ENCODE measurements at places on chromosomes 2 and 18.

DNA sequence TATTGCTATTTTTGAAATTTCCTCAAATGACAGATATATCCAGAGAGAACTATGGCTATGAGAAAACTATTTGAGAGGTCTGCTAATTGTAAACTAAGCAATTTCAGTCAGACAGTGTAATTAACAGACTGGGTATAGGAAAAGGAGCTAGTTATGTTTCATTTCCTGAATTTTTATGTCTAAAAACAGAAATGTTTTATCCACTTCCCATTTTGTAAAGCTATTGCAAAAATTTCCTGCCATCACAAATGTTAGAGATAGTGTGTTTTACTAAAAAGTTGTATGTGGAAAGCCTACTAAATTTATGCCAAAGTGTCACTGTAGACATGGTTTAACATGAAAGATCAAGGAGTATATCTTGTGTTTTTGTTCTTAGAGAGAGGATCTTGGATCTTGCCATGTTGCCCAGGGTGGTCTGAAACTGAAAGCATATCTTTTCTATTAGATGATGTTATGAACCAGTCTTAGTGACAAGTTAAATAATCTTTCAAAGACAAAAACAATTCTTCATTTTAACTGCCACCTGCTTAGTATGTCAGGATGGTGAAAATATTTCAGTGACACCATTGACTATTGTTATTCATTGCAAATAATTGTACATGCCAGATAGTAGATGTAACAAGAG lies 40.5 kb upstream of the ITPRID2 start:
- no peak for DNase-seq

DNA sequence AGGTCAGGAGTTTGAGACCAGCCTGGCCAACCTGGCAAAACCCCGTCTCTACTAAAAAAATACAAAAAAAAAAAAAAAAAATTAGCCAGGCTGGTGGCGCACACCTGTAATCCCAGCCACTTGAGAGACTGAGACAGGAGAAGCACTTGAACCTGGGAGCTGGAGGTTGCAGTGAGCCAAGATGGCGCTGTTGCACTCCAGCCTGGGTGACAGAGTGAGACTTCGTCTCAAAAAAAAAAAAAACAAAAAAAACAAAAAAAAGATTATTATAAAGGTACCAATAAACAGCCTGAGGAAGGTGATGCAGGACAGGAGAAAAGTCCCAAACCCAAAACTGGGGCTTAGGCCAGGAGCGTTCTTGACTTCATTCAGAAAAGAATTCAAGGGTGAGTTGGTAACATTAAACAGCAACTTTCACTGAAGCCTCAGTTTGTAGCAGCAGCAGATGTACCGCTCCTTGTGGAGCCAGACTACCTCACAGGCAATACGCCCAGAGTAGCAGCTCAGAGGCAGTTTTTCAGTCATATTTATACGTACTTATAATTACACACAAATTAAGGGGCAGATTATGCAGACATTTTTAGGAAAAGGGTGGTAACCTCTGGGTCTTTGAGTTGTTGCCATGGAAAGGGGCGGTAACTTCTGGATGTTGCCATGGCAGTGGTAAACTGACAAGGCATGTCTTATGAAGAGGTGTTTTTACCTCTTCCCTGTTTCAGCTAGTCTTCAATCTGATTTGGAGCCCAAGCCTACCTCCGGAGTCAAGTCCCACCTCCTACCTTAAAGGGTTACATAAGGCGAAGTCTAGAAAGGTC lies 1596.6 kb upstream of the CELF4 start:
- no peak for DNase-seq

DNA sequence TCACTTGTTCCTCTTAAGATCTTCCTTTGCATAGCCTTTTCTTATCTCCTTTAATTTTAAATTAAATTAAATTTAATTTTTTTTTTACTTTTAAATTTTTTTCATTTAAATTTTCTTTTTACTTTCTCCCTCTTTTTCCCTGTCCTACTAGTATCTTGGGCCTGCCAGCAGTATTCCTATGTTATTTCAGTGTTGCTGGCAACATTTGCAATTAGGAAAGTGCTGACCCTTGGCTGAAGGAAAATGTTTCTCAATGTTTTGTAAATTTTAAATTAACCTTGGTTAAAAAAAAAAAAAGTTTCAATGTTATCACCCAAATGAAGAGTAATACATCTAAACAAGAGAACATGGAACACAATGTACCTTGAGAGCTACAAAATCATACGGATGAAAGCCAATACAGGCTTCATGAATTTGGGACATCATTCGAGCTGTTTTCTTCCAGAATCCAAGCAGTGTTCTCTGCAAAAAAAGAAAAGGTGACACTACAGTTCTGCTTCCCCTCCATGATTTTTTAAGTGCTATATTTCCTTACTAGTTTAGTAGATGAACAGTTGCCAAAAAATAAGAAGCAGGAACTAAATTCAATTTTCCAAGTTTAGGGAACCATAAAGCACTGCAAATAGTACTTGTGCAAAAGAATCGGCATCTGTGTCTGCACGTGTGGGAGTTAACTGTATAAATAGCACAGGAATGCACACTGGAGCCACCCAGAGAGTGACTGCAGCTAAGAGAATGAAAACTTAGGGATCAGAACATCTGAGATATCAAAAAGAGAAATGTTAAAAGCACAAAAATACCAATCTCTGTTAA lies 55.8 kb downstream of the ICA1L start:
- DNase-seq, result no peak

GRCh38 chr2:79860228-79861058 lies 347.6 kb downstream of the CTNNA2 start:
- DNase-seq, result peak; percentile 15

DNA sequence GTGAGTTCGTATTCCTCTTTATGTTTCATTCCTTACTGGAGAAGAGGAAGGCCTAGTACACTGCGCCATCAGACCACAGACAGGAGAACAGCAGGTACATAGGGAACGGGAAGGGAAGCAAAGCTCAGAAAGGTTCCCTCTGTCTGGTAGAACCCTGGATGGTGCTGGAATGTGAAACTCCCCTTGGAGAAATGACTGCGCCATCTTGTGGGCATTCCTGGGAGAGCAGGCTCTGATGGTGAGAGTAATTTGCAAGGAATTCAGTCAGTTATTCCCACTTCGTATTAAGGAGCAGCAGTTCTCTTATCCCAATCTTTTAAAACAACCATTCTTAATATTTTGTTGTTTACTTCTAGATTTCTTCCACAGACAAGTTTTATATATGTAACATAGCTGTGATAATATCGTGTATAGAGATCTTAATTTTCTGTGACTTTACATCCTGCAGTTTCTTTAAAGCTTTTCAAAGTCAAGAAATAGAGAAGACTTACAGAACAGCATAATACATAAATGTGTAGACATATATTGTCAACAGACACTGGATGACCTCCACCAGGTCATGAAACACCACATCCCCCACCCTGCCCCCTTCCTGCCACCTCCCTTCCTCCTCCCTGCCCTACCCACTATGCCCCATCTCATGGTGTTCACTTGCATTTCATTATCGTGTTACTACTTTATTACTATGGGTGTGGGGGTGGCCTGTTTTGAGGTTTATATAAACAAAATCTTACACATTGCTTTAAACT lies 83.9 kb downstream of the ARHGEF4 start:
- peak; percentile 90 for DNase-seq

DNA sequence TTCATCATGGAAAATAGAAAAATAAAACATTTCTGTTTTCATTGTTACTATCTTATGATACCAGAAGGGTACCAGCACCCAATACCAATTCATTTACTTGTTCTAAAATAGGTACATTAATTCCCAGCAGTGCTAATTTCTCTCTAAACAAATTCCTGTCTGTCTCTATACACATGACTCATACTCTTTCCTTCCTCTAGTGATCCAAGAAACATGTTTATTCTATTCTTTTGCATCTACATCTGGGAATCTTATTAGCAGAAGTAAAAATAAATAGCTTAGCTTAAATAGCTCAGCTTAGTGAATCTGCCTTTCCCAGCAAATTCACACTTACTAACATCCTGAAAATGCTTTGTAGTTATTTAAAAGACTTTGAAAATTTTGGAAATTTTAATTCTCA lies 84.5 kb upstream of the MAPRE2 start:
- no peak for DNase-seq

DNA sequence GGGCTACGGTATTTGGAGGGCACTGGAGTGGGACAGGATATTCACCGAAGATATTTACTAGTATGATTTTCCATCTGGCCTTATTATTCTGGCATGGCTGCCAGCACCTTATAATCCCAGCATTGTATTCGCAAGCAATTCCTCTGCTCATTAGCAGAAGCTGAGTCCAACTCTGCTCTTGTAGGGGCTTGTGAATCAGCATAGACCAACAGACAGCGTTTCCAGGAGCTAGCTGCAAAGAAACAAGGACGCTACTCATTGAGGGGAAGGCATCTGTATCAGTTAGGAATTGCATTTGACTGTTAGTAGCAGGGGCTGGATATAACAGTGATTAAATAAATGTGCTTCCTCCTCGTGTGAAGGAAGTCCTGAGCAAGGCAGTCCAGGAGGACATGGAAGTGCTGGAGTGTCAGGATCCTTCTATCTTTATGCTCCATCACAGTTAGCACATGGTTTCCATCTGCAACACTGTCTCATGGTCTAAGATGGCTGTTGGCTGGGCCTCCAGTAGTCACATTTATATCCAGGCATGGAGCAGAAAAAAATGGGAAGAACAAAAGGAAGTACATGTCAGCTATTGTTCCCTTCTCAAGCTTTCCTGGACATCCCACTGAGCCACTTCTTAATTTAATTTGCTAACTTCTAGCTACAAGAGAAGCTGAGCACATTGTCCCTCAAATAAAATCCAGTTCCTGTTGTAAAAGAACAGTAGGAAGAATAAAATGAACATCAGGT lies 214.1 kb downstream of the C1D start:
- no peak for DNase-seq

DNA sequence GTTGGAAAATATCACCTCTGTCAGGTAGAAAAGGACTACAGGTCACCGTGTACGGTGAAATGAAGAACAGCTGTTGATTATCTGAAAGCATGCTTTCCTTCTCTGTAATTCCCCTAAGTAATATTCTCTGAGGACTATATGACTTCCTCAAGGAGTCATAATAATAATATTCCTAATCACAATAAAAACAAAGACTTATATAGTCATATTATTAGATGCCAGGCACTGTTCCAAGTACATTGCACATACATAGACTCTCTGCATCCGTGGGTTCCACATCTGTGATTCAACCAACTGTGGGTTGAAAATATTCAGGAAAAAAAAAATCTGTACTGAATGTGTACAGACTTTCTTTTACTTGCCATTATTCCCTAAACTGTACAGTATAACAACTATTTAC lies 512.4 kb upstream of the ID2 start:
- no peak for DNase-seq

DNA sequence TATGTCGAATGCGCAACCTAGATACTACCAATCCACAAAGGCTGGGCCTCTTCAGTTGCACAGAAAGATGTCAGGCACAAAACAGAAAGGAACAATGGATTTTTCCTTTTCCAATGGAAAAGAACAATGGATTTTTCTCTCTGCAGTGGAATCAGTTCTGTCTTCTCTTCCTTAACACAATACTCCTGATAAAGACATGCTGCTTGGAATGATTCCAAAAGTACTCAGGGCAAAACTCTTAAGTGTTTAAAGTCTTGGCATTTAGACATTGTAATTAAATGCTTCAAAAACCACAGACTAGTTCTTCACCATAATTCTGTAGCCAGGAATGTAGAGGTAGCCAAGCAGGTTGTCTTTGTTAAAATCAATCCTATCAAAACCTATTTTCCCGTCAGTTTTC lies 46.7 kb upstream of the FLACC1 start:
- no peak for DNase-seq

DNA sequence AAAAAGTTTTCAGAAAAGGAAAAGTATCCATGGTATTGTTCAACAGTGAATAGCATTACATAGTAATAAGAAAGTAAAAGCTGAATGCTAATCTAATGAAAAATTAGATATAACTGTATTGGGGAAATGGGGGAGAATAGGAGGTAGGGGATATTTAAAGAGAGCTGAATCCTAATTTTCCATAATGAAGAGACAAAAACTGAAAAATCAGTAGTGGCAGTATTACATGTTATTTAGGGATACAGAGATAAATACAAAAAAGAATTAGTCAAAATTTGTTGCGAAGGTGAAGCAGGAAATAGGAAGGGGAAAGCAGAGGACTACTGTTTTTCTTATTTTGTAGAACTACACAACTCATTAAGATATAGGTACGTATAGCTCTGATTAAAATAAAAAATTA lies 9.1 kb downstream of the TANK start:
- DNase-seq, result no peak

- DNase-seq, result no peak
Measured at GRCh38 chr18:2901423-2901985, 54.7 kb downstream of the EMILIN2 start.

- no peak for DNase-seq
Measured at GRCh38 chr2:38554973-38555595, 47.6 kb downstream of the HNRNPLL start.

GRCh38 chr2:37919631-37920032 lies 5.5 kb upstream of the RMDN2 start:
- no peak for DNase-seq

- DNase-seq, result no peak
Measured at GRCh38 chr2:27379836-27380625, 503 bp downstream of the ZNF513 start.

DNA sequence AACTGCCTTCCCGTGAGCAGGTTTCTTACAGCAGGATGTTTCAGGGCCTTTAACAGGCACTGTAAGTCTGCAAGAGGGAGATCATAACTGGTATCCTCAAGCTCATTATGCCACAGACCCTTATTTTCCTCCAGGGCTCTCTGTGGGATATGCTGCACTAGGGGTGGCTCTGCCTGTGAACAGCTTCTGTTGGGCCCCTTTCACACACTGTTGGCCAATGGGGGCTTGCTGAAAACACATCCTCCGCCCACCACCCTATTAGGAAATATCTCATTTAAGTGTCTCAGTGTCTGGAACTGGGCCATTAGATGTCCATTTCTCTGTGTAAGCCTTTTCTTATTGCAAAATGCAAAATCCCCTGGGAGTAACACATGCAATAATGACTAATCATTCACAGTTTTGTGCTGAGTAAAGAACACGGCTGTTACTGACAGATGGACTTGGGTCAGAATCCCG lies 414.3 kb upstream of the HS6ST1 start:
- DNase-seq, result no peak

- peak; percentile 52 for DNase-seq
Measured at GRCh38 chr18:59996370-59996966, 96.7 kb downstream of the PMAIP1 start.
